BJ (cell line): ENCODE measurements at places on chromosomes 7 and 10.

DNA sequence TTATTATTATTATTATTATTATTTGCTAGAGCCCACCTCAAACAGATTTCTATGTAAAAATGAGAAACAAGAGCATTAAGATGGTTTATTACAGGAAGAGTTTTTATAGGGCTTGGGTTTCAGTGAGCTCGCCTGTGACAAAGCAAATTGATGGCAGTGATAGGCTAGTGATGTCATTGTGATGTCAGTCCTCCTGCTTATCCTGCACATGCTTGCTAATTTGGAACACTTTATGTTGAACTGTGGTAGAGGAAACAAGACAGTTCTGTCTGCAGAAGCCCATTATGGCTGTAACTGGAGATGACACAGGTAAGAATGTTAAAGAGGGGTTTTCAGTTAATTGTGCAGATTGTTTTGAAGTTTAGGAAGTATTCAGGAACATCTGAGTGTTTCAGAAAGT, 68.3 kb downstream of the CREM start:
- DNase-seq: no peak

DNA sequence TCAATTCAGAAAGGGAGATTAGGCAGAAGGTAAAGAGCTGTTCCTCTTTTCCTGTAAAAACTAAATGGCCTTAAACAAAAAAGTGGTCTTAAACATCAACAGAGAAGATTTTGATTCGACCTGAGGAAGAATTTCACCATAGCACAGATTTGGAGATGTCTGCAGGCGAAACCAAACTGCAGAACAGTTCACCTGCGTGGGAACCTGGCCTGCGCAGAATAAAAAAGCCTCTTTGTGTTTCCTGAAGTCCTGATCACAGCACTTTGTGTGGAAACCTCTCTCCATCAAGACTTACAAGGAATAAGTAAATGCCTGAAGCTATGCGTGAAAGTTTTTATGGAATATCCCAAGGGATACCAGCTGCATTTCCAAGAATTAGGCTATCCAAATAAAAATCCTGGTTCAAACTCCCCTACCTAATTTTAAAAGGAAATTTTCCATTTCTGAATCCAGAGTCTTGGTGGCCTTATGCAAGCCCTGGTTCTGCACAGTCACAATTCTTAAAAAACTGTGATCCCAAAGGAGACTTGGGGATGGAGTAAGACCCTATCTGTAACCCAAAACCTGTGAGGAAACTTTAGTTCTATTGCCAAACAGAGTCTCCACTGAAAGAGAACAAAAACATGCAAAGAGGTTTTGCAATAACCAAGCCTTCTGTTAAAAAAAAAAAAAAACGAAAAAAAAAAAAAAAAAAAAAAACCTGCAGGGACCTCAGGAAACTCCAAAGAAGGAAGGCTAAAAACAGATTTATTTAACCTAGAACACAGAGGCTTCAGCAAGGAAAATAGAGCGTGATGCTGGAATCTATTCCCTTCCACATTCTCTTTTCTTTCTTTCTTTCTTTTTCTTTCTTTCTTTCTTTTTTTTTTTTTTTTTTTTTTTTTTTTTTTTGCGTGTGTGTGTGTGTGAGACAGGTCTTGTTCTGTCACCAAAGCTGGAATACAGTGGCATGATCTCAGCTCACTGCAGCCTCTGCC, 10.4 kb downstream of the CALML3 start:
- DNase-seq: peak; percentile 44

- no peak for DNase-seq
Measured at GRCh38 chr7:37920849-37921805, 687 bp downstream of the EPDR1 start.

DNA sequence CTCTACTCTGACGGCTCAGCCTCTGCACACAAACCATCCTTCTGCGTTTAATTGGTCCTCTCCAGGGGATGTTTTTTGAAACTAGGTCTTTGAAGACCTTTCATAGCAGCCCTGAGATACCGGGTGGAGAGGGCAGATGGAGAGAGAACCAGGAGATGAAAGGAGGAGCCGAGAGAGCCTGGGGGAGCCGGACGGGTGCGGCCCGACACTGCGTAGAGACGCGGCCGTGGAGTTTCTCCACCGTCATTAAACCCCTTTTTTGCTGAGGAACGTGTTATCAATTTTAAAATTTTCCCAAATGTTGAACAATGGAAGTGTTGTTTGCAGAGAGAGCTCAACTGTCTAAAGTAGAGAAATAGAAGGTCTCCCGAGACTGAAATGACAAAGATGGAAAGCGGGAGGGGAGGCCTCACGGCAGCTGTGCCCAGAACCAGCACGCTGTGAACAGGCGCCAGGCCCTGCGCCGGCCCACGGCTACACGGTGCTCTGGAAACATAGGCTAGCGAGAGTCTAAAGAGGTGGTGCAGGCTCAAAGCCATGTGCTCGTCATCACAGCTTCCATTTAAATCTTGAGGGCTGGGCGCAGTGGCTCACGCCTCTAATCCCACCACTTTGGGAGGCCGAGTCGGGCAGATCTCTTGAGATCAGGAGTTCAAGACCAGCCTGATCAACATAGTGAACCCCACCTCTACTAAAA, 307.0 kb downstream of the PTPRN2 start:
- no peak for DNase-seq

GRCh38 chr7:98506471-98506870, 105.6 kb upstream of the BAIAP2L1 start:
- no peak for DNase-seq
